NCI-H524 (cell line): ENCODE measurements at places on chromosomes 16 and 17.
A peak's percentile ranks its signal among the peaks of the same experiment; 100 is the strongest.

- DNase-seq = no peak
Observed at GRCh38 chr16:84804326-84804725, 15.5 kb upstream of the CRISPLD2 start.

GRCh38 chr17:68906638-68907037 is 48.6 kb downstream of the ABCA8 start:
- peak; percentile 15 for DNase-seq

- DNase-seq = no peak
Observed at GRCh38 chr16:89517128-89517527, 8.9 kb downstream of the SPG7 start.

DNA sequence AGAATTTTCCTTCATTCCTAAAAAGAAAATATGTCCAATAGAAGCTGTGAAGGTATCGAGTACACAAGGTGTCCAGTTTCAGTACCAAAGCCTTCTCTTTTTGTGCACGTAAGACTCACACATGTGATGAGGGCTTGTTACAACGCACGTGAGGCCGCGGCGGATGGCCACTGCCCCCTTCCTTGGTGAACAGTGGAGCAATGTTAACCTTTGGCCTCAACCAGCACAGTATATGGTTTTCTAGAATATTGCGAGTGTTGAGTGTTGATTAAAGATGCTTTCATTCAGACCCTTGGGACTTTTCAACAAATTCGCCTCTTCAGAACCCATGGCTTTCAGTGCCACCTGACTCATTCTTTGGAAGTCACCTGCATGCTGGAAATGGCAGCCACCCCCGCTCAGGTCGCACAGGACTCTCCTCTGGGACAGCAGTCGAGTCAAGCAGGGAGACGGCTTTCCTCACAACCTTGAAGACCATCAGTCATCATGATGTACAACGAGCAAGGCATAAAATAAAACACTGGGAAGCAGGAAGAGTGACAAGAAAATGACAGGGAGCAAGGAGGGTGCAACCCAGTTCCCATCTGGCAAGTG is 14.5 kb downstream of the MAP1LC3B start:
- DNase-seq = no peak

- no peak for DNase-seq
Observed at GRCh38 chr17:42287977-42288802, at the start of gene STAT5A. STAT5A (plus strand) TSS chr17:42288498; CDS start chr17:42289412, 914 bp downstream.

GRCh38 chr17:59503500-59503899 is 61.9 kb upstream of the DHX40 start:
- DNase-seq = no peak

DNA sequence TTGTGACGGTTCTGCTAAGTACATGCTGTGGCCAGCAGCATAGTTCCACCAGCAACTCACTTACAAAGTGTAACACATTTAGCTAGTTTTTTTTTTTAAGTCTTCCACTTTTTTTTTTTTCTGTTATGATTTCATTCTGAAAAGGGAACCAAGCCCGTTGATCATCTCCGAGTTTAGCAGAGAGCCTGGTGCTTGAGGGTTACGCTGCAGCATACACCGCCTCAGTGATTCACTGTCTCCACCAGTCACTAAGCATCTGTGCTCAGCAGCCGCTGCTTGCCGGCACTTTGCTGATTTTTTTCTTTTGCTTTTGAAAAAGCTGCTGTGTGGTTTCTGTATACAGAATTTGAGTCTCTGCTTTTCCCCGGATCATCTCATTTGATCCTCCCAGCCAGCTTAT is 194.5 kb upstream of the CDH13 start:
- DNase-seq = no peak

DNA sequence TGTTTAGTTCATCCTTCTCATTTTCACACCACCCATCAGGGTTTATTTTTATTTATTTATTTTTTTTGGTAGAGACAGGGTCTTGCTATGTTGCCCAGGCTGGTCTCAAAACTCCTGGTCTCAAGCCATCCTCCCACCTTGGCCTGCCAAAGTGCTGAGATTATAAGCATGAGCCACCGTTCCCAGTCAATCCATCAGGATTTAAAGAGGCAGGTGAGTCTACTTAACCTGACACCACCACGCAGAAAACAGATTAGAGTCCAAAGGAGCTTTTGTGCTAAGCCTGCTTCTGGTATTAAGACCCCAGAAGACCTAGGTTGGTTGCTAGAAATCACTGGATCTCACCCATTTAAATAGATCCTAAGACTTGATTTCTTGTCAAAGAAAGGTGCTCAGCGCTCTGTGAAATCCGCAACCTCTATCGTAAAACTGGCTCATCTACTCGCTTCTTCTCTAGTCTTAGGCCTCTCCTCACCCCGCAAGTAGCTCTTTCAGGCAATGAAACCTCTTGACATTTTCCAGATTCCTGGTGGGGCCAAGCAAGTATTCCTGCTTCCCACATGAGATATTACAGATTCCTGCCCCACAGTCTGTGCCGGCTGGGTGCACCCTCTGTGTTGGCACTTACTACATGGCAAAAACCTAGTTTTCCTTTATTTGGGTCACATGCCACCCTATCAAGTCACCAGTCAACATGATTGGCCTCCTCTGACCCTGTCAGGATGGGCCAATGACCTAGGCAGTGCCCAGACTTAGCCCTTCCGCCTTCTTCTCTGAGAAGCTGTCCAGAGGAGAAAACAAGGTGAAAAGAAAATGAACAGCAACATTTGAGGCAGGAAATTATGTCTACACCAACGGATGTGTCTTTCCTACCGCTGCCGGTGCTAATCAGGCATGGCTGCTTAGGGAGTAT is 9.0 kb downstream of the PITPNA start:
- DNase-seq = no peak

- DNase-seq = no peak
Observed at GRCh38 chr17:43983196-43983514, 21.3 kb upstream of the NAGS start.

- DNase-seq = no peak
Observed at GRCh38 chr17:35116845-35117244, 2.8 kb downstream of the RAD51D start.

- DNase-seq = no peak
Observed at GRCh38 chr17:82240506-82241182, 11.8 kb downstream of the SLC16A3 start.

DNA sequence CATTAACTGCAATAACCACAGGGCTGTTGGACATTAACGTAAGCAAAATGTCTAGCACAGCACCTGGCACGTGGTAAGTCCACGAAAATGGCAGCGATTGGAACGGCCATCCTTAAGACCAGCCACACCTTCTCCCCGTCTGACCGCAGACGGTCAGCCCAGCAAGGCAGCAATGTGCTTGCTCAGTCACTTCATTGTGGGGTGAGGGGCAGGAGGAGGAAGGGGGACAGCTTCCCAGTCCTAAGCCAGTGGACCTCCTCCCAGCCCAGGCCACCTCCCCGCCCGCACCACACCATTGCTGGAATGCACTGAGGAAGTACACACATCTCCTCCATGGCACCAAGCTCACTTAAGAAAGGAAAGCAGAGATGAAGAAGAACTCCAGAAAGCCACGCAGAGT is 8.6 kb upstream of the MYLK3 start:
- DNase-seq = no peak

DNA sequence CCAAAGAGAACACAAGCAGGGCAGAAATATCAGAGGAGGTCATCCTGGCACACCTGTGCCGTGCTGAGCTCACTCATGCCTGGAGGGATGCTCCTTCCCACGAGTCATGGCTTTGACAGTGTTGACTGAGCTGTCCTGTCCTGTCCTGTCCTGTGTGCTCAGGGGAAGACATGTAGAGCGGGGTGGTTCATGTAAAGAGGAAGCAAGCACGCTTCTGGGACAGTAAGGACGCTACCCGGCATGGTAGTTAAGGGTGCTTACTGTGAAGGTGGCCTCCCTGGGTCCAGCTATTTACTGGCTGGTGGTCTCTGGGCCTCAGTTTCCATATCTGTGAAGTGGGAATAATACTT is 398 bp downstream of the LGALS9 start:
- DNase-seq = no peak

- no peak for DNase-seq
Observed at GRCh38 chr16:13921328-13921727, 1.4 kb downstream of the ERCC4 start.

DNA sequence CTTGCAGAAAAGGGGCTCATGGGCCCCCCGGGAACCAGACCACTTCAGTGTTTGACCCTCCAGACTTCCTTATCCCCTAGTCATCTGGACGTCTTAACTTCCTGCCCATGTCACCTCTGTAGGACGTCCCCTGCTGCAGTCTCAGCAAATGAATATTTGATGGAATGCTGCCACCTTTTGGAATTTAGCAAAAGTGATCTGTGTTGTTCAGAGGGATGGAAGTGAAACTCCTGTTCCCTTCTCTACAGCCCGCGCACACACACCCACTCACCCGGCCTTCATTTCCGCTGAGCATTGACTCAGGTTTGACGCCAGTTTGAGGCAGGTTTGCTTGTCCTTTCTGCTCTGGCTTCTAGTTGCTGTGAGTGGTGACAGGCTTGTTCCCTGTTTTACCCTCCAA is 507.2 kb upstream of the EEF2KMT start:
- no peak for DNase-seq
